ENCODE measurements at places on chromosomes 2 and 18.

GRCh38 chr2:112301171-112301584 is 25.8 kb downstream of the ZC3H6 start:
- no peak for DNase-seq

GRCh38 chr2:53173091-53173490 is 594.5 kb upstream of the CHAC2 start:
- no peak for DNase-seq

DNA sequence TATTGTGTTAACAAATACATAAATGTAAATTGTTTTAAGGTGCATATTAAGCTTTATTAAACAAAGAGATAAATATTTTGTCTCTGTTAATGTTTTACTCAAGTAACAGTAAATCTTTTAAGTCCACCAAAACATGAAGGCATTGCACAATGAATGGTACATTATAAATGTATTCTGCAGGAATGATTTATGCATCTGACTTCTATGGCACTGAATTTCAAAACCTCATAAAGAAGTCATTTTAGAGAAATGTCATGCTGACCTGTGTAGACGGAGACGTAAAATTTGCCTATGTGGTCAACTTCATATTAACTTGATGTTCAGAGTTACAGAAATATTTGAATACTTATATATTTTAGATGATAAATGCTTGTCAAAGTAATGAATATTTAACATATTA is 194.7 kb downstream of the BABAM2 start:
- DNase-seq: no peak

GRCh38 chr2:96207073-96207773 is 1.4 kb downstream of the STARD7 start:
- peak; percentile 32 for DNase-seq

DNA sequence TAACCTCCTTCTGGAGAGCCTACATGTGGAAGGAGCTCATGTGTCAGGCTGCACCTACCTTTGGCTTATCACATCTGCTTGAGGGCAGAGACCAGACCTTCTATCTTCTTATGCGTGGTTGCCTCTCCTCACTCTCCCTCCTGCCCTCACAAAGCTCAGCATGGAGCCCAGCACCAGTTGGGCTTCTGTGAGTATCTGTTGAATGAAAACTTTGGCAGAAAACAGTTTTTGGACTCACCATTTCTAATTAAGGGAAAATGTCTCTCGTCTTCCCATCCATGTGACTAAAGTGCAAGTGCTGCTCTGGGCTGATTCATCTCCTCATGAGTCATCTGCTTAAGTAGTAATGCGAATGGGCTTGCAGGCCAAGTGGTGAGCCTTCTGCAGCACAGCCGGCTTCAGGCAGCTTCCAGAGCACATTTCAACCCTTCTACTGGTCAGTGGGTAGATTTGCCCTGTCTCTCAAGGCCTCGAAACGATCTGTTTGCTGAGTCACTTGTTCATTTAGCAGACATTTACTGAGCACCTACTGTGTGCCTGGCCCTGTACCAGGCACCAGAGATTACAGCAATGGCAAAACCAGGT is 102.6 kb downstream of the VSNL1 start:
- peak; percentile 94 for DNase-seq

DNA sequence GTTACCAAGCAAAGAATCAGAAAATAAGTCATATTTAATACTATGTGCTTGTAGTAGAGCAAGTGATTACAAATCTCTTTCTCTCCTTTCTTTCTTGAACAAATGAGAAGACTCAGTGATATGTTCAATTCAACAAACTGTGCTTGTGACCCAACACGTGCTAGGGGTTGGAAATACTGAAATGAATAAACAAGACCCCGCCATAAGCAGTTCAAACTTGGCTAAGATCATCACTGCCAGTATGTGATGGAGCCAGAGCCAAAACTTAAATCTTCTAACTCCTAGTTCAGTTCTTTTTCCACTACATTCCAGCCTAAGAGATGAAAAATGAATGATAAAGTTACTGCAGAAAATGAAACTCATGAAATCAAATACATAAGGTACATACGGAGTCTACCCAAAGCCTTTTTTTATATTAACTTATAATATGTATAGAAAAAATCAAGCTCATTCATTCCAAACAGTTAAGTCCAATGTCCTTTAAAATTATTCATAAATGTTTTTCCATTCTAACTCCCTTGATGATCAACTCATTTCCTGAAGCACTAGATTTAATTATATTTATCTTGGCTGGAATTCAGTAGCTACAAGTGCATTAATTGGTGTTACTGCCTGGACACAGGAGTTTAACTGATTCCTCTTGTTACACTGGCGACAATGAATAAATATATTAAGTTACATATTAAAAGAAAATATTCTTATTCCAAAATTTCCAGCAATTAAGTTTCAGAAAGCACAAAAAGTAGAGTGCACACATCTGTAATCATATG is 36.0 kb downstream of the GALNT3 start:
- DNase-seq: no peak

- no peak for DNase-seq
Measured at GRCh38 chr2:175792881-175793280, 209.2 kb downstream of the LNPK start.

GRCh38 chr2:182381225-182381624 is 45.6 kb downstream of the PDE1A start:
- no peak for DNase-seq

DNA sequence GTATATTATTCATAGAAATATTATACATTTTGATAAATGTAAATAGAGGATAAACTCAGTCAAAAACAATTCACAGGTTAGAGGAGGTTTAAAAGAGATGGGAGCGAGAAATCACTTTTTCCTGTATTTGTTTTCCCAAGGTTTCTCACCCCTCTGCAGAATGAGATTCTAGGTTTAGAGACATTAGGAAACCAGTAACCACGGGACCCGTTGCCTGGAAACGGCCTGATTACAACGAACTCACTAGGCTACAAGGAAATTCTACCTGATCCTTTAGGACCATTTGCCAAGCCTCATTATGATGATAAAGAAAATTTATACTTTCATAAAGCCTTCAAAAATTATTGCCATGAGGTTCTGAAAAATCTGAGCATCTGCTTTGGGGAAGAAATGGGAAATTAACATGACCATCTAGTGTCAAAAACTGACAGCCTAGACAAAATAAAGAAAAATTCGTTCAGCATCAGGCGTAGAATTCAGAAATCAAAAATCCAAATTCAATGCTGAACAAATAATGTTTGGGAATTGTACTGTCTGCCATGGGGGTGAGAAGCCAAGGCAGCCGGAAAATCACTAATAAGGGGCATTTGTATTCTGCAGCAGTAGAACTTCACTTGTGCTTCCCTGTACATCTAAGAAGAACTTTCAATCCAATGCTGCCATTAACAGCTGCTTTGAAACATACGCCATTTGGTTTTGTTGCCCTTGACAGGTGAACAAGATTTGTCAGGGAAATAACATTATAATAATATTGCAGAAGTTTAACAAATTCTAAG is 262.3 kb downstream of the NRXN1 start:
- DNase-seq: no peak

DNA sequence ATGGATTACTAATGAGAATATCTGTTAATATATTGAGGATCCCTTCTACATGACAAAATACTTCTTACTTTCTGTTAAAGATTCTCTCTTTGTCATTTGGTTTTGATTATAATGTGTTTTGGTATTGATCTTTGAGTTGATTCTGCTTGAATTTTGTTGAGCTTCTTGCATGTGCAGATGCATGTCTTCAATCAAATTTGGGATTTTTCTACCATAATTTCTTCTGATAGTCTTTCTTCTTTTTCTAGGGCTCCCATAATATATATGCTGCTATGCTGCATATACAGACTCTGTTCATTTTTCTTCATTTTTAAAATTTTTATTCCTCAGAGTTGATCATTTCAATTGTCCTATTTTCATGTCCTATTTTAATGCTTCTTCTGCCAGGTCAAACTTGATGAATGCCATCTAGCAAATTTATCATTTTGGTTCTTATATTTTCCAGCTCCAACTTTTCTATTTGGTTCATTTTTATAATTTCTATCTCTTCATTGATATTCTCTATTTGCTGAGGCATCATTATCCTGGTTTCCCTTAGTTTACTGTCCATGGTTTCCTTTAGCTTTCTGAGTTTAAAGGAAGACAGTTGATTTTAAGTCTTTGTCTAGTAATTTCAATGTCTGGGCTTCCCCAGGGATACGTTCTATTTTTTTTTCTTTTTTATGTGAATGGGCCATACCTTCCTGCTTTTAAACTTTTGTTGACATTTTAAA is 244.7 kb downstream of the WDPCP start:
- no peak for DNase-seq

DNA sequence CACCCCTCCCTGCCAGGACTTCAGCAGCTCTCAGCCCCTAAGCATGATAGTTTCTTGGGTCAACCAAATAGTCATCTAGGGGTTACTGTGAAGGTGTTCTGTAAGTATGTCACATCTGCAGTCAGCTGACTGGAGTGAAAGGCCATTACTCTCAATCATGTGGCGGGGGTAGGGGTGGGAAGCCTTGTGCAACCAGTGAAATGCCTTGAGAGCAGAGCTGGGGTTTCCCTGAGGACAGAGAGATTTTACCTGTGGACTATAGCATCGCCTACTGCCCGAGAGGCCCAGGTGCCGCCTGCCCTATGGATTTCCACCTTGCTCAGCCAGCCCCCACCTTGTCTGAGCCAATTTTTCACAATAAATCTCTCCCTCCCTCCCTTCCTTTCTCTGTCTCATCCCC is 20.9 kb upstream of the KLF11 start:
- DNase-seq: no peak

- DNase-seq: no peak
Measured at GRCh38 chr2:58435246-58435645, 194.1 kb upstream of the FANCL start.

DNA sequence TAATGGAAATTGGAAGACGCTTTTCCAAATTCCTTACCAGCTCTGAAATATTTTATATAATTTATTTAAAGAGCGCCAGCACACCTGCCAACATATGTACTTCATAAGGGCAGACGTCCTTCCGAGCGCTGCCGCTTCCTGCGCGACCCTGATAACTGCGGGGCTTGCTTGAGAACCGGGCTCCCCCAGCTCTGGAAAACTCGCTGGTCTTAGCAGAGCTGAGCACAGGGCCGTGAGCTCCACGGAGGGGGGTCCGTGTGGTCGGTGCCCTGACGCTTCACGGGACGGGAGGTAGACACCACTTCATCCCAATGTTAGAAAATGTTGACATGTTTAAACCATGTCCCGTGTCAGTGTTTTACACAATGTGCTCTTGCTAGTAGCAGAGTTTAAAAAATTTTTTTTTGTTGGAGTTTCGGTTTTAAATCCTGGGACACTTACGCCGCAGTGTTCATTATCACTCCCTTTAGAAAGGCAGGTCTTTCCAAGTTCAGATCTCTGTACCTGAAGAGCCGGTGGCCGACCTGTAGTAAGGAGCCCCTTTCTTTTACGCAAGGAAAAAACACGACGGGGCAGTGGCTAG is 1.6 kb downstream of the NFATC1 start:
- DNase-seq: no peak

DNA sequence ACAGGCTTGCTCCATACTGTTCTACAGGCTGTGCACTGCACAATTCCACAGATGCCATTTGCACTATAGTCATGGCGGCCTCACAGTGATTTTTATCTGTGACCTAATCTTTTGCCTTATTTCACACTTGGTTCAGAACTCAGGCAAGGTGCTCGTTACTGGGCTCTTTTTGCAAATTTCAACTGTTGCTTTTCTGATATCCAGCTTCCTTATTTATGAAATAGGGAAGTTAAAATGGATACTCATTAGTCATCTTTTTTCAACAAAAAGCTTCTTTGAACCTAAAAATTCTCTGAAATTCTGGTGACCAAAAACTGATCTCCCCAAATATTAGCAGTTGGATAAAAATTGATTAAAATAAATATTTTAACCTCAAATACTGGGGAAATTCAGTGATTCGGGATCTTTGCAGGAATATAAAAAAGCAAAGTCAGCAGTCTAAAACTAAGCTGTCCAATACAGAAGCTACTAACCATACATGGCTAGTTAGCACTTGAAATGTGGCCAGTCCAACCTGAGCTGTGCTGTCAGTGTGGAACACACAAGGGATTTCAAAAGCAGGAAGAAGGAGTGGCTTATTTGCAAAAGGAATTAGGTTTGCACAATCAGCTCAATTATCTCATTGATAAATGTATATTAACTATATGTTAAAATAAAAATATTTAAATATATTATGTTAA is 134.4 kb downstream of the COL4A4 start:
- no peak for DNase-seq

DNA sequence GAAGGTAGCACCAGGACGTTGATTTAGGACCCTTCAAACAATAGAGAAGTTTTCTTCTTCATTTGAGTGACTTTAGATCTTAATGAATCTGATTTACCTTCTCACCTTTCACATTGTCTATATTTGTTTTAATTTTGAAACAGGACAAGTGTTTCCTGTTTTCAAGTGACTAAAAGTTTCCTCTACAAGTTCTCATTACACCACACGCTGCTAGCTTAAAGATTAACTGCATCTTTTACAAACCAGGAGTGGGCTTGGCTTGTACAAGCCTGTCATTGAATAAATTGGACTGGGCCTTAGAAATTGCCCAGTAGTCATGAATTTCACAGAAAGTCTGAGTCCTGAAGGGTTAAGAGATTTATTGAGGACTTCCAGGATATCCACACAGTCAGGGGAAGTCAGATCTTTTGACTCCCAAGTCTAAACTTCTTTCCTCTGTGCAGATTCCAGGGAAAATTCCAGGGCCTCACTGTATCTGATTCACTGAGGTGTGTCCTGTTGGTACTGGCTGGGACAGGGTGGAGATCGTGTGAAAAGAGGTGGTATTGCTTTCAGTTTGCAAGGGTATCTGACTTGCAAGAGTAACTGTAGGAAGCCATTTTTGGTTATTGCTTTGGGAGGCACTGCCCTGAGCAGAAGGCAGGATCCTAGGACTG is 3.4 kb downstream of the SGPP2 start:
- no peak for DNase-seq

DNA sequence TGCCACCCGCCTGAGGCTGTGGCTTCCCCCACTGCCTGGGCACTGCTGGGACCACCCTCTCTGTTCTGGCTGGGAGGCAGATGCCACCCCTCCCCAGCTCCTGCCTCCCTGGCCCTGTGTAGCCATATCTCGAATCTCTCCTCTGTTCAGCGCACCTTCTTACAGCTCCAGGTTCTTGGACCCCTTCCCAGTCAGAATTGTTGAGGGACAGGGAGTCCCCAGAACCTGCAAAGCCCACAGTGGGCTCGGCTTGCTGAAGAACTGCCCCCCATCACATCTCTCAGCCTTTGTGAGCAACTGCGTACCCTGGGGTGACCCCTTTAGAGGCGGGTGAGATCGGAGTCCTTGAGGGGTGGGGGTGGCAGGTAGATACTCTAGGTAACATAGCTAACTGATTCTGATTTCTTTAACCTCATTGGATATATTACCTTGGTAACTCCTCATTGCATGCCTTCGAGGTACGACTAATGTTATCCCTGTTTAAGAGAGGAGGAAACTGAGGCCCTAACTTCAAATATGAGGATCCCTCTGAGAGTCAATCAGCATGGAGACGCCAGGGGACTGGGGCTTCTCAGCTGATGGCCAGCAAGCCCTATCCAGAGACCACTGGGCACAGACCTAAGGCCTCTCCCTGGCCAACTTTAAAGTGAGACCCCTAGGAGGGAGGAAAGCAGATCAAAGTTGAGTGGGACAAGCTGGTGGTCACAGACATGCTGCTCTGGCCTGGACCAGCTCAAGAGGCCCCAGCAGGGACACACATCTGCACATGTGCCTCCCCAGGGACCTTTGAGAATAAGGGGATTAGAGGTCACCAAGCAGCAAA is 101.3 kb downstream of the CAPN13 start:
- no peak for DNase-seq
